ENCODE measurements at places on chromosomes 11 and 22. TPM values are rescaled to one million over a fixed set of nuclear protein-coding genes. Genes with fewer than 3 reads are reported as not detected.

ARHGEF17 gene
- not detected for total RNA-seq

CRYBB2 gene
- total RNA-seq = not detected

SAA4 gene
- total RNA-seq = not detected

NXPE2 gene
- not detected for total RNA-seq

RIC3 gene
- total RNA-seq = 8.3 TPM
